ENCODE measurements at places on chromosomes 11 and 22.

GRCh38 chr11:117902001-117902845 lies 25.8 kb upstream of the FXYD6 start:
- DNase-seq, result no peak

DNA sequence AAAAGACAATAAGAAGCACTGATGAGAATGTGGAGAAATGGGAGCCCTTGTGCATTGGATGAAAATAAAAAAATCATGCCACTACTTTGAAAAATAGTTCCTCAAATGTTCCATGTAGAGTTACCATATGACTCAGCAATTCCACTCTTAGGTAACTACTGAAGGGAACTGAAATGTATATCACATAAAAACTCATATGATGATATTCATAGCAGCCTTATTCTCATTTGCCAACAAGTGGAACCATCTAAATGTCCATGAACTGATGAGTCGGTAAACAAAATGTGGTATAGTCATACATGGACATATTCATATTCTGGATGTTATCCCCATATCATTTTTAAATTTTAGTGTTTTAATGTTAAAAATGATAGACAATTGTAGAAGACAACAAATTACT lies 3.5 kb downstream of the KRTAP5-9 start:
- no peak for DNase-seq

DNA sequence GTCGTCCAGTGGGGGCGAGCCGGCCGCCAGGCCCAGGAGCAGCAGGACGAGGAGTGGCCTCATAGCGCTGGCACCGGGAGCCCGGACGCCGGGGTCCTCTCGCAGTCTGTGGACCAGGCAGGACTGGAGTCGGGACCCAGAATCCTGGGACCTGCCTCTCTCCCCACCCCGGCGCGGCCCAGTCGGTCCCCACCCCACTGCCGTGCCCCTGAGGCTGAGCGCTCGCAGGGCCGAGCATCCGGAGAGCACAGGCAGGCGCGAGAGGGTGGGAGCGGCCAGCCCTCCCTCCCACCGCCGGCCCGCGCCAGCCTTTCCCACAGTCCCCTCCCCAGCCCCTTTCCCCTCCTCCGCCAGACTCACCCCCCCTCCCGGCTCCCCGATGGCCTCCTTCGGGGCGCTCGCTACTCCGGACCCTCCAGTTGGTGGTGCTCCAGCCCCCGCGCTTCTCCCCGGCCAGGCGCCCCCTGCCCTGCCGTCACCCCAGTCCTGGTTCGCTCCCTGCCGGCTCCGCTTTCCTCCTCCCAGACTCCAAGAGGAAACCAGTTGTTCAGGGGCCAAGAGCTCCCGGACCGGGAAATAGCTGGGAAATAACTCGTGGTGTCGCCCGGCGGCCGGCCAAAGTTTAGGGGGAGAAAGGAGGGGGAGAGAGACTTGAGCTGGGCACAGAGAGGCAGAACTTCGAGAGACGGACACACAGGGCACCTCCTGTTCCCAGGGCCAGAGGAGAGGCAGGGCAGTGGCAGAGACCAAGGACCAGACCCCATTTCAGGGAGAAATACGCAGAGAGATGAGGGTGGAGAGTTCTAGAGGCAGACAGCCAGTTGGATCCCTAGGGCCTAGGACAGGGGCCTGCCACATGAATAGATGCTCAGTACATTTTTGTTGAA lies at the start of gene C1QTNF5:
C1QTNF5 (minus strand) TSS at position 549 of the 887 bp plus-strand sequence; CDS start at position 63, 486 bp downstream.
- peak; percentile 80 for DNase-seq

GRCh38 chr22:29715705-29716104 lies 4.1 kb upstream of the CABP7 start:
- DNase-seq, result no peak

- peak; percentile 49 for DNase-seq
Measured at GRCh38 chr11:12091956-12092558, 18.3 kb upstream of the MICAL2 start.

- no peak for DNase-seq
Measured at GRCh38 chr11:43119275-43119970, 192.4 kb upstream of the API5 start.

- DNase-seq, result no peak
Measured at GRCh38 chr11:59157433-59157832, 14.5 kb upstream of the DTX4 start.

GRCh38 chr11:22508665-22509064 lies 117.0 kb downstream of the FANCF start:
- no peak for DNase-seq

GRCh38 chr22:28247136-28247535 lies 328.1 kb upstream of the PITPNB start:
- DNase-seq, result peak; percentile 81

- DNase-seq, result no peak
Measured at GRCh38 chr11:122139595-122139866, 23.5 kb upstream of the BLID start.

DNA sequence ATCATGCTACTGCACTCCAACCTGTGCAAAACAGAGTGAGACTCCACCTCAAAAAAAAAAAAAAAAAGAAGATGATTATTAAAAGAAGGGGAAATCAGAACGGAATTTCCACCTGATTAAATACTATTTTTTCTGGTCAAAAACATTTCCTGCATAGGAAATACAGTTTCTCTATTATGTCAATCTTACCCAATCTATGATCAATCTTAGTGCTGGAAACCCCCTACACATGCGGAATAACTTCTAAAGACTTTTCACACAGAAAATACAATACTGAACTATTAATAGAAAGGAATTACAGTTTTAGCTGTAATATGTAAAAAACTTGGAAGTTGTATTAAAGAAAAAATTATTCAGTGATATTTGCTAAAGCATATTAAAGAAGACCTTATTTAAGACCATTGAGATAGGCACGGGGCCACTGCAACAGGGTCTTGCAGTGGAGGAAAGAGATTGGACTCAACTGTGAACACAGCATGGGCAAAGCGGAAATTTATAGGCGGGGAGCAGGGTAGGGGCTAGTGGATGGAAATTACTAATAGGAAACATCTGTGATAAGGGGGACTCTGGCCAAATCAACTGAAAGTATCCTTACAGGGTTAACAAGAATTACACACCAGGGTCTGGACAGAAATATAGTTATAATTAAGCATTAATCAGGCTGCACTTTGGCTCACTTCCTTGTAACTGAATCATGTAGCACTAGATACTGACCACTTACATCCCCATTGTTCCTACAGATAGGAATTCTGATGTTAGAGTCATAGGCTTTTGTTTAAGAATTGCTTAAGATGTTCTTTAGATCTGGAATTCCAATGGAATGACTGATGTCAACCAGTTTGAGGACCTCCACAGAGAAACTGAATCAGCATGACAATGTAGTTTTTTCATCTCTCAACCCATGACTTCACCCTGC lies 411.5 kb upstream of the DDI1 start:
- DNase-seq, result peak; percentile 96

- peak; percentile 39 for DNase-seq
Measured at GRCh38 chr11:103924166-103925013, 112.0 kb upstream of the DDI1 start.

DNA sequence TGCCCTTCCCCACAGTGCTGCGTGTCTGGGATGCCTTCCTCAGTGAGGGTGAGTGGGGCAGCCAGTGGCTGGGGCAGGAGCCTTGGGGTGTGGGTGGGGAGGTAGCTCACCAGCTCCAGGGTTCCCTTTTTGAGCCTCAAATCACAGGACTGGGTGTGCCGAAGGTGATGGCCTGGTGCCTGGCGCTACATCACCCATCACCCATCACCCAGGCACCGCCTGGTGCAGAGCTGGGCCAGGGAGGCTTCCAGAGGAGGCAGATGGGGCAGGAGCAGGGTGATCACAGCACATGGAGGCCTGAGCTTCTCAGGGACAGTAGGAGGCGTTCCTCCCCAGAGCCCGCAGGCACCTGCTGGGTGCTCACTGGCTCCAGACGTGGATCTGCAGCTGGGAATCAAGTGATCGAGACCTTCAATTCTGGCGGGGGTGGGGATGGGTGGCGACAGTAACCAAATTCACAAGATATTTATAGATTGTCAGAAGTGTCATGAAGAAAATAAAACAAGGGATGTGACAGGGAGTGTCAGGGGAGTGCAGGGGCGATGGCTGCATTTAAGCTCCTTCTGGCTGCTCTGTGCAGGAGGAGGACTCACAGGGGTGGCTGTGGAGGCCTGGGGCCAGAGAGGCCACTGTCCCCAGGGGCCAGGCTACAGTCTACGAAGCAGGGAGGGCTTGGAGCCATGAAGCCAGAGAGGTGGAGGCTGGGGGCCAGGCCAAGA lies 3.2 kb downstream of the TBC1D10C start:
- DNase-seq, result no peak

DNA sequence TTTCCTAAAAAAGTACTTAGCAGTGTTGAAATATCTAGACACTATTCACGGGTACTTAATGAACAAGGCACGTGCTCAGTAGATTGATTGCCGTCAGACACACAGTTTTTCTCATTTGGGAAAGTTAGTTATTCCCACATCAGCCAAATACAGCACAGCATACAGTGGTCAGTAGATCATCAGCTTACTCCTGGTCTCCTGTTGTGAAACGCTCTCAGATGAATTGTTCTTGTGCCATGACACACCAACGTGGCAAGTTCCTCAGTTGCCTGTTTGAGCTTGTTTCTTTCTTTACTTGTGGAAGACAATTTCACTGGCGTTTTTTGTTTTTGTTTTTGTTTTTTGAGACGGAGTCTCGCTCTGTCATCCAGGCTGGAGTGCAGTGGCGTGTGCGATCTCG lies 8.6 kb downstream of the TAB1 start:
- DNase-seq, result no peak
